ENCODE measurements at places on chromosomes 6 and 20.

- DNase-seq = no peak
Observed at GRCh38 chr6:28807682-28808280, 116.0 kb downstream of the TRIM27 start.

DNA sequence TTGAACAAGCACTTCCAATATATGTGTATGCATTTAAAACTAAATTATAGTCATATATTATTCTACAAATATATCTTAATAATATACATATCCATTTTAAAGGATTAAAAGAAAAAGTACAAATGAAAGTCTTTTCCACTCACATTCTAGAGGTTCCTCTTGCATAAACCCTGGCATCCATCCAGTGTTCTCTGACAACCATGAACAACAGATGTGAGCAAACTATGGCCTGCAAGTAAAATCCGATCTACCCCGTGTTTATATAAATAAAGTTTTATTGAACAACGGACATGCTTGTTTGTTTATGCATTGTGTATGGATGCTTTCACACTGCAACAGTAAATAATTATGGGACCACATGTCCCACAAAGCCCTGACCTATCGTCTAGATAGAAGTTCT, 1122.3 kb downstream of the EPHA7 start:
- no peak for DNase-seq

DNA sequence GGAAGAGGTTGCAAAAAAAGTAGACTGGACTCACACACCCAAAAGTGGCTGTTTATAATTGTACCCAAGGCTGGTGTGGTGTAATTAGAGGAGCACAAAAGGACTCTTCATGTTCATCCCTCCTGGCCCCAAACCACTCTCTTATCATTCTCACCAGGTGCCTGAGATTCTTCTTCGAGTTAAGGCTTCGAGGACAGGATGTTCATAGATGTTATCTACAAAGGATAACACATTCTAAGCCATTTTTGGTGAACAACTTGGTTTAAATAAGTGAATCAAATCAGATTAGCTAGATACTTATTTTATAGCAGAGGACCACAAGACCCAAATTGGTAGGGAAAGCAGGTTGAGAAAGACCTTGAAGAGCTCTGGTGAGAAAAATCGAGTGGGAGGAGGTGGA, 73.1 kb upstream of the SUPT3H start:
- DNase-seq = no peak

DNA sequence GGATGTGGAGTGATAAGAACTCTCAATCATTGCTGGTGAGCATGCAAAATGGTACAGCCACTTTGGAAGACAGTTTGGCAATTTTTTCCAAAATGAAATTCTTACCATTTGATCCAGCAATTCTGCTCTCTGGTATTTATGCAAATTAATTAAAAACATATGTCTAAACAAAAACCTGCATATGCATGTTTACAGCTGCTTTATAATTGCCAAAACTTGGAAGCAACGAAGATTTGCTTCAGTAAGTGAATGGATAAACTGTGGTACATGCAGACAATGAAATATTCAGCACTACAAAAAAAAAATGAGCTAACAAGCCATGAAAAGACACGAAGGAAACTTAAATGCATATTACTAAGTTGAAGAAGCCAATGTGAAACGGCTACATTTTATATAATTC, 55.5 kb upstream of the SMLR1 start:
- no peak for DNase-seq

- peak; percentile 70 for DNase-seq
Observed at GRCh38 chr6:137102851-137103492, 58.2 kb upstream of the IL20RA start.

DNA sequence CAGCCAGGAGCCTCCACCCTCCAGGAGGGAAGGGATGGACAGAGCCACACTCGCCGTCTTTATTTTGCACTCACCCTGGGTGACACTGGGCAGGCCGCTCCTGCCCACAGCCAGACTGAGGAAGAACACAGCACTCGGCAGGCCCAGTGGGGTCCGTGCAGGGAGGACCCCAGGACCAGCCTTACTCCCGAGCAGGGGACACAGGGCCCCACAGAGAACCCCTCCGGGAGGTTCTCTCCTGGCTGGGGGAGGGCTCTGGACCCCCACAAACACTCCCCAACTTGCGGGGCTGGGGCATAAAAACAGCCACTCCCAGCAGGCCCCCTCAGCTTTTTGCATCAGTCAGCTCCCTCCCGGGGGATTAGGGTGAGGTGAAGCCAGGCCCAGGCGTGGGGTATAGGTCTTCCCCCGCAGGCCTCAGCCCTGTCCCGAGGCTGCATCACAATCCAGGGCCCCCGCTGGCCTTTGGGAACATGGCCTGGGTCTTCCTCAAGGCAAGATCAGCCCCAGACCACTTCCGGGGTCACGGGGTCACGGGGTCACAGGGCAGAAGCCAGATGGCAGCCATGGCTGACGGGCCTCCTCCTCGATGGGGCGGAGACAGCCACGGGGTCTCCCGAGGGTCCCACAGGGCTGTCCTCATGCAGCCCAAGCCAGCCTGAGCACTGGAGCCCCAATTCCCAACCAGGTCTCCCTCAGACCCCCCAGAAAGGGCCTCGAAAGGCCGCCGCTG, 3.2 kb downstream of the TNFRSF6B start:
- no peak for DNase-seq

- no peak for DNase-seq
Observed at GRCh38 chr6:34816635-34817301, 24.9 kb downstream of the BLTP3A start.

DNA sequence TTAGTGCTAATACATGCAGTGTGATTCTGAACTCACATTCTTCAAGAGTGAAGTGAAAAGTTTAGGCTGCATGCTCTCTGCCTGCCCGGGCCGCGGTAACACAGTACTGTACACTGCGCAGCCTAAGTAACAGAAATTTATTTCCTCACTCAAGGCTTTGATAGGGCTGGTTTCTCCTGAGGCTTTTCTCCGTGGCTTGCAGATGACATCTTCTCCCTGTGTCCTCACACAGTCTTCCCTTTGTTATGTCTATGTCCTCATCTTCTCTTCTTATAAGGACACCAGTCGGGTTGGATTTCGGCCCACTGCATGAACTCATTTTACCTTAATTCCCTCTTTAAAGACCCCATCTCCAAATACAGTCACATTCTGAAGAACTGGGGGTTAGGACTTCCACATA, 51.1 kb upstream of the TMEM170B start:
- no peak for DNase-seq

GRCh38 chr6:26044140-26045064, 42.8 kb upstream of the HFE start:
- DNase-seq = no peak

GRCh38 chr6:35363293-35363750, 21.0 kb downstream of the PPARD start:
- no peak for DNase-seq

DNA sequence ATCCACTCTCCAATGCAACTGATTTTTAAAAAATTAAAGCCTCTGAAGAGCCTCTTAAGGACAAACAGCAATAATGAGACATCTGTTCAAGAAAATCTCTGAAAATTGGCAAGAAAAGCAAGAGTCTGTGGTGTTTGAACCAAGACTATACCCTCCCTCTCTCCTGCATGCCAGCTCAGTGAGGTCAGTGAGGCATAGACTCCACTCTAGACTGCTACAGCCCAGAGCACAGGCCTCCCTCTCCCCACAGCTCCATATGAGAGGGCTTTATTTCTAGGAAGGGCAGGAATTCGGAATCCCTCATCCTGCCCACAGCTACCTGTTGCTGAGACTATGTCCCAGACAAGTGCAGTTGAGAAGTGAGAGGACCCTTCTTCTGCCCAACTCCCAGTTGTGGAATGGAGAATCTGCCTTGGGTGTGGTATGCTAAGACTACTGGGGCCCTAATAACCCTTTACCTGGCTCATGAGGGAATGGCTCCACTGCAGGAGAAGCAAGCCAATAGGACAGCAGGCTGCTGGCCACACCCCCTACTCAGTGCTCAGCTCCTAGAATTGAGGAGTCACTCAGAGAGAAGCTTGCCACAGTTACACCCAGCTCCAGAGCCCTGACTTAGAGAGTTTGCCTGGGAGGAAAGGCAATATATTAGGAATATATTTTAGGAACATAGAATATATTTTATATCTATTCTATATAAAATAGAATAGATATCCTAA, 22.7 kb upstream of the HLA-DQA1 start:
- DNase-seq = no peak

DNA sequence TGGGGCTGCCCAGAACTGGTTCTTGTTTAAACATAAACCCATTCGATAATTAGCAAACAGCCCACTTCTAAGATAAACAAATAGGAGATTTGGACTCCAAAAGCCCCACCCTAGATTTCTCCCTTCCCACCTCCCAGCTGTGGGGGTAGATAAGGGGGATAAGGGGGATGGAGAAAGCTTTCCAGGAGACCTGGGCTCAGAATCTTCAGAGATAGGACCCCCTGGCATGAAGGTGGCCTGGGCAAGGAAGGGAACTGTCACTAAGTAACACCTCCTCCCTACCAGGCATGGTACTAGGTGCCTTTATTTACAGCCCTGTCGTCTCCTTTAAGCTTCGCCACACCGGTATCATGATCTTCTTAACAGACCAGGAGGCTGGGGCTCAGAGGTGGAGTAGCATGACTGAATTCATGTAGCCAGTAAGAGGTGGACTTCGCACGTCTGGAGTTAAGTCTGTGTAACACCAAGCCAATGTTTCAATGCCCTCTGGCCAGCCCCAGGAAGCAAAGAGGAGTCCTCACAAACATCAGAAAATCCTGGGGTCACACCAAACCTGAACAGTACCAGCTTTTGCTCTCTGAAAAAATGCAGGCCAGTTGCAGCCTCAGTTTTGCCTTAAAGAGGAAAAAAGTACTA, 4.6 kb downstream of the SDC4 start:
- DNase-seq = no peak

- no peak for DNase-seq
Observed at GRCh38 chr6:75550544-75551167, 51.0 kb upstream of the SENP6 start.

DNA sequence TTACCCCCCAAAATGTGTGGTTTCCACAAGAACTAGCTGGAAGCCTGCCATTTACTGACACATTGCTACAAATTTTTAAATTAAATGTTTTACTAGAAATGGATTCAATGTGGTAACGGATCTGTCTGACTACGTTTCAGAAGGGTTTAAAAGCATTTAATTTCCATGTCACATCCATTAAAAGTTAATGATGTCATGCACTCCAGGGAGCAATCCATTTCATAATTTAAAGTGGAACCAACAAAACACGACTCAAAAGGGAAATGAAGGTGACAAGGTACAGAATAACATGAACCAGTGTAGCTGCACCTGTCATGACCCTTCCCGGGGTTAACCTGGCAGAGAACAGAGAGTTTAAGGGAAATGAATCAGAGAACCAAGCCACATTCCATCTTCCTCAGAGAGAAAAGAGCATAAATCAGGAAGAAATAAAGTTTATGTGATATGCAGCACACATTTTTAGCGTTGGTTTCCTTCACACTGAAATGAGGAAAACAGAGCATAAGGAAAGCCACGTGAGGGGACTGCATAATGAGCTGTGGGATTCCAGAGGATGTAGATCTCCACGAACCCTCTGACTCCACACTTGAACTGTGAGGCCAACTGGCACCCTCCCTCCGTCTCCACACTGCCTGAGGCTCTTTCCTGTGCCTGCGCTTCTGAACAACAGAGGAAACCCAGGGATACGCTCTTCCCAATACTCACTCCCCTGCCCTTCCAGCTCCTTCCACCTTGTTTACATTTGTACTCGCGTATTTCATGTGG, 170.3 kb upstream of the AHI1 start:
- DNase-seq = no peak

GRCh38 chr20:46899621-46900020, 5.0 kb downstream of the EYA2 start:
- DNase-seq = no peak

DNA sequence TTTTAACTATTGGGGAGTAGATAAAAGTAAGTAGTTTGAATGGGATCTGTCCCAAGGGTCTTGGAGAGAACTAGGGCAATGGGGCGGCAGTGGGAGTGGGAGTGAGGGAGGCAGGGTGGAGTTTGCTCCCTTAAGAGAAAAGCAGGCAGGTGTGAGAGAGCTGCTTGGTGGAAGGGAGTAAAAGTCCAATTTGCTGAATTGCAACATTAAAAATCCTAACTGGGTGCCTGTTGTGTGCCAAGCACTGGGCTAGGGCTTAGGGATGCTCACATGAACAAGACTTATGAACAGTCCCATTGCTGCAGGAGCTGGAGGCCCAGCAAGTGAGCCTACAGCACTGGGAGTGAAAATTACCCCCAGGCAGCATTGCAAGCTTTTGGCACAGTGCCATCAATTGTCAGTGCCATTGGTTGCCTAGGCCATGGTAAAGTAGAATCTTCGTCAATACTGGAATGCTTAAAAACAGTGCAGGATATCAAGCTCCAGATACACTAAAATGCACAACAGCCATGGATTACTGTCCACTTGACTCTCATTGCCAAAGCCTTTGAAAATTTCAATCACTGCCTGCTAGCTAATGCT, 277.7 kb upstream of the JARID2 start:
- DNase-seq = no peak

DNA sequence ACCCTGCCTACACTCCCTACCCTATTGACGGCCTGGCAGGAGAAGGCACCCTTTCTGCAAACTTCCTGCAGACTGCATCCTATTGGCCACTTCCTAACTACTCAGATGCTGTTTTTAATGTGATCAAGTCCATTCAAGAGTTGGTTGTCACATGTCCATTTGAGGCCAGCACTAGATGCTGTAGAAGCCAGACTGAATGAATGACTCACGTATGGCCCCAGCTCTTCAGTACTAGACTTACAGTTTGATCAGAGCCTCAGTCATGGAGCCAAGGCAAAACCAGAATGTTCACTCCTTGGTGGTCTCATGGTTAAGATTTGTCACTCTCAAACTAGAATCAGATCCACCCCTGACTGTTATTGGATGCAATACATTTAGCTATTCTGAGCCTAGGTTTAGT, 101.7 kb downstream of the OPRM1 start:
- no peak for DNase-seq

- DNase-seq = no peak
Observed at GRCh38 chr6:111204305-111204704, 117.0 kb downstream of the SLC16A10 start.

- DNase-seq = no peak
Observed at GRCh38 chr20:52965380-52965779, 6.8 kb upstream of the TSHZ2 start.

- DNase-seq = peak; percentile 76
Observed at GRCh38 chr6:167706313-167707109, 120.2 kb upstream of the AFDN start.

Measured in GM10248 (cell line).